ENCODE measurements at places on chromosomes 1 and 21.

DNA sequence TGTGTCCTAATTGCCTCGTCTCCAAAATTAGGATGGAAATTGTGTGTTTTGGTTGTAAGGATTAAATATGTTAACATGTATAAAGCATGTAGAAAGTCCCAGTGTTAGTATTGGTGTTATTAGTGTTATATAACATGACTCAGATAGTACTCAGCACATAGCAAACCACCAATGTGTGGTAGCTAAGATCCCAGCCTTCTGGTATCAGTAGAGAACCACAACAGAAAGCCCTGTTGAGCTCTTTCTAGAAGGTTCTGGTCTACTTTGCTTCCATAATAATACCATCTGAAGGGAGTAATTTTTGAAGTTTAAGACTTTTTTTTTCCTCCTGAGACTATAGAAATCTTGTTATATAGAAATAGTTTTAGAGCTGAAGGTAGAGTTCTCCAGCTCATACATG lies 259.3 kb upstream of the SGIP1 start:
- DNase-seq, result no peak

DNA sequence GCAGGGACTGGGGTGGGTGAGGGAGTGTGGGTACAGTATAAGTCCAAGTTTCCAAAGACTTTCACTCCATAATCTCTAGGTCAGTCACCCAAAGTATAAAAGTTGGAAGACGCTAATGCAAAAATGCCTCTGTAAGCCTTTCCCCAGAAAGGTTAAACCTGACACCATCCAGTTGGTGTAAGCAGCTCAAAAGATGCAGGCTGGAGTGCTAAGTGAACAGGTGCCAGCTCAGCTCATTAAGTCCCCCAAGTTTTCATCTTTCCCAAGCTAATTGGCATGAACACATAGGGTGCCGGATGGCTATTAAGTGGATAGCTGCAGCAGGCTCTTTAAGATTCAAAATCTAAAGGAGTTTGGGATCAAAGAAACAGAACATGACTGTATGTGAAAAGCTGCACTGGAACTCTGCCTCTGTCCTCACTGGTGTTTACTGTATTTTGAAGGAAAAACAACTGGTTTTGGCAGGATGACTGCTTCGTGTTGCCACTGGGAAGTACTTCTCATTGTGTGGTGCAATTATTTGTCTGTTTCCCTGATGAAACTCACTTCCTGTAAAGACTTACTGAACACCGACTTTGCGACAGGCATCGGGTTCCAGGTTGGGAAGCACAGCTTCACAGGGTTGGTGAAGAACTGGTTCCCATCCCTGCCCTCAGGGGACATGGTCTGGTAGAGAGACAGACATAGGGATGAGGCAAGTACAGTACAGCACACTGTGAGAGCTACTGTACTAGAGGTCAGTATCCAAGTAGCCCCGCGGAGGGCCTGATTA lies 152.7 kb downstream of the DAB1 start:
- no peak for DNase-seq

- no peak for DNase-seq
Measured at GRCh38 chr1:3056641-3057040, 12.4 kb upstream of the PRDM16 start.

DNA sequence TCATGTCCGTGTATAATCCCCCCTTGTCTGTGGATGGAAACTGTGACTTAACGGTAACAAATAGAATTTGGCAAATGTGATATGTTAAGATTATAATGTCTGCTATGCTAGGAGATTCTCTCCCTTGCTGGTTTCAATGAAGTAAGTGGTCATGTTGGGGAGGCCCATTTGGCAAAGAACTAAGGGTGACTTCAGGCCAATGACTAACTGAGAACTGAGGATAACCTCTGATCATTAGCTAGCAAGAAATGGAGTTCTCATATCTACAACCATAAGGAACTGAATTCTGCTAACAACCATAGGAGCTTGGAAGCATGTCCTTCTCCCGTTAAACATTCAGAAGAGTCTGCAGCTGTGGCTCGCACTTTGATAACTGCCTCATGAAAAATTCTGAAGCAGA lies 2.3 kb downstream of the IFI44L start:
- DNase-seq, result no peak

- no peak for DNase-seq
Measured at GRCh38 chr1:21292503-21292983, 2.3 kb upstream of the ECE1 start.

DNA sequence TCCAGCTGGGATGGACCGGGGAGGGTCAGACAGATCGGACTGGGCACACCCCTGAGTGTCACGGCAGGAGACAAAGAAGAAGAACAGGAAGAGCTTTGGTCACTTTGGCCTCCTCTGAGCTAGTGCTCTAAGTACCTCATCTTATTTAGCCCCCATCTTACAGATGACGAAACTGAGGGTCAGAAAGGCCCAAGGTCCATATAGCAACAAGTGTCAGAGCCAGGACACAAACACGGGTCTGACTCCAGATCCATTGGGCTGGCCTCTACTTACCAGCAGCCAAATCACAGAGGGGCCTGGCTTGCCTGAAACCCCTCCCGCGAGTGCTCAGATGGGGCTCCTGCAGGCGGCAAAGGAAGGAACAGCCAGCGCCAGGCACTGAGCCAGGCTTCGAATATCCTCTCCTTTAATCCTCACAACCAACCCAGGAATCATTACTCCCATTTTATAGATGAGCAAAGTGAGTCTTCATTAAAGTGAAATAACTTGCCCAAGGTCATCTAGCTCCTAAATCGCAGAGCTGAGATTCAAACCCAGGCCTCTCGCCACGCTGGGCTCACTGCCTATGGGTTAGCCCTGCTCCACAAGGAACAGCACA lies 25.7 kb upstream of the SELENON start:
- no peak for DNase-seq

DNA sequence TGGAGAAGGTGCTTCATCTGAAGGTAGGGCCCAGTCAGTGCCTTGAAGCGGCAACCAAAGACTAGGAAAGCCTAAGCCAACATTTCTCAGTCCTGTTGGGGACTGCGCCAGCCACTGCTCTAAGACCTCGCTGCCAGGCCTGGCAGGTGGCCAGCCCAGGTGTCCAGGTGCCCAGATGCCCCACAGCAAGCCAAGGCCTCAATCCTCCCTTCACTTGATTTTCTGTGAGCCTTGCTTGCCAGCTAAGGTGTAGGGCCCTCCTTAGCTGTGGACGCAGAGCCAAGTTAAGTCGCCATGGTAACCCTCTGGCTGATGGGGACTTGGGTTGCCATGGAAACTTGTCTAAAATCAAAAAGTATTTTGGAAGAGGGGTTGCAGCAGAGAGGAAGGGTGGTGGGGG lies 135.0 kb downstream of the NAV1 start:
- DNase-seq, result no peak

DNA sequence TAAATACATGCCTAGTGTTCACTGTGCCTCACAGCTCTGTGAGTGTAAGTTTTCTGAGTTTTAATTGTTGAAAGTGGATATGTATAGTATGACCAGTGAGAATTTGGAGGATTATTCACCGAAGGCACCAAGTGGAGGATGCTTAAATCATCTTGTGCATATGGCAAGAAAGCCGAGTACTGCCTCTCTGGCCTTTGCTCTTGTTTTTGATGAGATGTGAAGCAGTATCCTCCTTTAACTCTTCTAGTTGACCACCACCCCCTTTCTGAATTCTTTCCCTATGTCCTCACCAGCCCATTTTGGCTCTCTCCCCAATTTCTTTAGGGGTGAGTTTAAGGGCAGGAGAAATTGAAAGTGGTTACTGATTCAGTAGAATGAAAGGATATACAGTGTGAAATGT lies 130.4 kb downstream of the SYT2 start:
- DNase-seq, result no peak

DNA sequence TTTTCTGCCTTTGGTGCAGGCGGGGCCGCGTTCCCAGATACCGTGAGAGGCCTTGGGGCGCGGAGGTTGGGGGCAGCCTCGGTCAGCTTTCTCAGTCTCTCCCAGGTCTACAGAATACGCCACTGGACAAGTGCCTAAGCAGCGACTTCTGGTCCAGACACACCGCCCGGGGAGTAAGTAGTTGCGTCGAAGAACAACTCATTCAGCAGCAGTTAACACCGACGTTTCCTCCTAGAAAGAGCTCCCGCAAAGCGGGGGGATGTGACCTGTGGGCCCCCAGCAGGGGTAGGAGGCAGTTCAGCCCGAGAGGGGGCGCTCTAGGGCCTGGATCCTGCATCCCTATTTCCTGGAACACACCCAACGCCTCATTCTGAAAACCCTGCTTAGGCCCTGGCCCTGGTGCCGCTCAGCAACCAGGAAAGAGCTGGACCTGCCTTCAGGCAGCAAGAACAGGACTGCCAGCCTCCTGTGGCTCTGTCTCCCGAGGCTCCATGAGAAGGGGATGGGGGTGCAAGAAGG lies 6.5 kb upstream of the BARHL2 start:
- DNase-seq, result no peak

DNA sequence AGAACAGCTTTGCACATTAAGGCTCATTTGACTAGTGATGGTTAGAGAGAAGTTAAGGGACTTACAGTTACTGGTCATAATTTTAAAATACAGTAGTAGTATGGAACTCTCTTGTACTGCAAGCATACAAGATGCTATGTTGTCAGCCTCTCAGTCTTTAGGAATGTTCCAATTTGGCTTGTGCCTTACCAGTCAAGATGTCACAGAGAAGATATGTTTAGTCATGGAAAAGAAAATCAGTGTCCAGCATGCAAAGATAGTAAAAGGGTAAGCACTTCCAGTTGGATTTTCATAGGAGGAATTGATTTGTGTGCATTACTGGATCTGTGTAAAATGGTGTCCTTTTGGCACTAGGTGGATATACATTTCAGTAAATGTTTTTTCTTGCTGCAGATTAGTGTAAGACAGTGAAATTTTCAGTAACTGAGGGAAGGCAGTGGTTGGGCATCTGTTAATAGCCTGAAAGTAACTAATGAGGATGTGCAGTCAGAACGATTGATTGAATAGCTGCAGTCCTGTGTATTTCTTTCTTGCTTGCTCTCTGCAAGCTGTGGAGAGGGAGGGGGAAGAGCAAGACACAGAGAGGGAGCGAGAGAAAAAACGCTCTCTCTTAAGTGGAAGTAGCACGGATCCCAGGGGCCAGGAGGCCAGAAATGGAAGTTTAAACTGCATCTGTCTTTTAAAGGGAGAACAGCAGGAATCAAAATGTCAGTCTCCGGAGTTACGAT lies 108.2 kb downstream of the CLEC20A start:
- no peak for DNase-seq

GRCh38 chr1:100302739-100303138 lies 36.7 kb downstream of the RTCA start:
- no peak for DNase-seq

- DNase-seq, result no peak
Measured at GRCh38 chr1:229879746-229880145, 187.3 kb upstream of the GALNT2 start.

DNA sequence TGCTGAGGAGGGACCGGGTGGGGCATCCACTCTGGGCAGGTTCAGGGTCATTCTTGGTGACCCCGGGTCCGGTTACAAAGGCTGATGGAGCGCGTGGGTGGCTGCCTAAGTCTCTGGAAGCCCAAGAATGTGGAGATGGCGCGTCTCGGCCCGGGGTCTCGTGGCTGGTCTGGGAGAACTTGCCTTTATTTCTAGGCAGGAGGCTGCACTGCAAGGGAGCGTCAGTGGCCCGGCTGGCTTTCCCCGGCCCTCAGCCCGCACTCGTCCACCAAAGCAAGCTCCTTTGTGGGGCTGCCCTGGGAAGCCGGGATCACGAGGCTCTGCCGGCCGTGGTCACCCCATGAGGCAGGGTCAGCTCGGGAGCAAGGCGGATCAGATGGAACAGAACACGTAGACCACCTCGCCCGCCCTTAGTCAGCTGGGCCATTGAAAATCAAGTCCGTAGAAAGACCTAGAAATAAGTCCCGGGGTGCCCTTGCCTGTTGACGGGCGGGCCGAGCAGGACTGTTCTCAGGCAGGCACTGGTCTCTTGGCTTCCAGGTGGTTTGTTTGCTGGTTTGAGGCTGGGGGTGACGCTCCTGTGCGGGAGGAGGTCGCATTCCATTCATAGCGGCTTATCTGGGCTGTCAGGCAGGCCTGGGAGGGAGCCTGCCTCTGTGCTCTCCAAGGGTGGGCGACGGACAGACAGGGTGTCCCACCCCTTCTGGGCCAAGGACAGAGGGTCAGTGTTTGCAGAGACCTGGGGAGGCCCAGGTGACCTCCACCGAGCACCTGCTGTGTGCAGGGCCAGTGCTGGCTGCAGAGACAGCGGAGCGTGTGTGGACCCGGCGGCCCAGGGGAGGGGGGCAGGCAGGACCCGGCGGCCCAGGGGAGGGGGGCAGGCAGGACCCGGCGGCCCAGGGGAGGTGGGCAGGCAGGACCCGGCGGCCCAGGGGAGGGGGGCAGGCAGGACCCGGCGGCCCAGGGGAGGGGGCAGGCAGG lies 25.8 kb downstream of the COL18A1 start:
- no peak for DNase-seq
